ENCODE measurements at places on chromosomes 5 and 9.
A peak's percentile ranks its signal among the peaks of the same experiment; 100 is the strongest.

- DNase-seq, result no peak
Measured at GRCh38 chr5:88049156-88049555, 219.5 kb downstream of the TMEM161B start.

DNA sequence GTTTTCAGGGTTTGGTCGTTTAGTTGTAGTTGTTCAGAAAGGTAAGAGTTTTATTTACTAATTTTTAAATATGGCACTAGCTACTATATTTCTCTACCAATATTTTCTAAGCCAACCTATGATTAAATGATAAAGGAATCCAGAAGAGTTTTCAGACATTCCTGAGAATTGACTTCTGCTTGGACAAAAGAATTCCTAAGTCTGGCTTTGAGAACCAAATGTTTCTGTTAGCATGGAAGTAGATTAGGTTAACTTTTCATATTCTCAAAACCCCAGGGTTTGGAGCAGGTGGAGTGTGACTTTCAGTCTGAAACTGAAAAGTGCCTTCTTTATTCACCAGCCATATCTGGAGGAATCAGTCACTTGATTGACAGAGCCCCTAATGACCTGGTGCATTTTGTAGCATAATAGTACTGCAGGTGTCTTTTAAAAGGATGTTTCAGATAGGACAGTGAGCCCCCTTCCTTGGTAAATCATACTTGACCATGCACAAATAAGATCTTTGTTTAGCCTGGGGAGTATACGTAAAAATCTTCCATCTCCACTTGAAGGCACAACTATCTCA is 457.0 kb upstream of the ZNF462 start:
- DNase-seq, result peak; percentile 8

DNA sequence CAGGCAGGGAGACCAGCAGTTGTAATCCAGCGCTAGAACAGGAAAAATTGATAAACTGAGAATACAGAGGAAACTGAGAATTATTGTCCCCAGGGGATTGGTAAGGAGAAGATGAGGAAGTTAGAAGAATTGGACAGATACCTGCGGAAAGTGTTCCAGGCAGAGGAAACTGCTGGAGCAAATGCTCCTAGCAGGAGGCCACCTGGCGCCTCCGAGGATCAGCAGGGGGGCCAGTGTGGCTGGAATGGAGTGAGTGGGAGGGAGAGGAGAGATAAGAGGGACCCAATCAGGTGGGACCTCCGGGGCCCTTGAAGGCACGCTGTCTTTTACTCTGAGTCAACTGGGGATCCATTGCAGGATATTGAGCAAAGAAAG is 695 bp upstream of the ANXA6 start:
- DNase-seq, result no peak

- DNase-seq, result no peak
Measured at GRCh38 chr5:131460867-131461572, 174.0 kb downstream of the RAPGEF6 start.

DNA sequence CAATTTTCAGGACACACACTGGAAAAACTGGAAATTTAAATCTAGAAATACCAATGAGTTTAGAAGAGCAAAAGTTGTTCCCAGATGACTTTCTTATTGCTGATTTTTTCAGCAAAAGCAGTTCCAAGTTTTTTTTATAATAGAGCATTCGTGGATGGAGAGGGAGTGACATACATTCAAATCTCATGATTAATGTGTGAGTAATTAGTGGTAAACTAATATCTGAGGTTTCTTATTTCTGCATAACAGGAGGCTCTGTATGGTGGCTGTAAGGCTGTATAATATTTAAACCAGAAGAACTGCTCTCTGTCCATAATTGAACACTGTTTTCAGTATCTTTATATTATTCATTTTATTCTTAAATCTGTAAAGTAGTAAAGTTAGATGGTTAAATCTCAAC is 25.8 kb downstream of the LYSMD3 start:
- DNase-seq, result peak; percentile 59

DNA sequence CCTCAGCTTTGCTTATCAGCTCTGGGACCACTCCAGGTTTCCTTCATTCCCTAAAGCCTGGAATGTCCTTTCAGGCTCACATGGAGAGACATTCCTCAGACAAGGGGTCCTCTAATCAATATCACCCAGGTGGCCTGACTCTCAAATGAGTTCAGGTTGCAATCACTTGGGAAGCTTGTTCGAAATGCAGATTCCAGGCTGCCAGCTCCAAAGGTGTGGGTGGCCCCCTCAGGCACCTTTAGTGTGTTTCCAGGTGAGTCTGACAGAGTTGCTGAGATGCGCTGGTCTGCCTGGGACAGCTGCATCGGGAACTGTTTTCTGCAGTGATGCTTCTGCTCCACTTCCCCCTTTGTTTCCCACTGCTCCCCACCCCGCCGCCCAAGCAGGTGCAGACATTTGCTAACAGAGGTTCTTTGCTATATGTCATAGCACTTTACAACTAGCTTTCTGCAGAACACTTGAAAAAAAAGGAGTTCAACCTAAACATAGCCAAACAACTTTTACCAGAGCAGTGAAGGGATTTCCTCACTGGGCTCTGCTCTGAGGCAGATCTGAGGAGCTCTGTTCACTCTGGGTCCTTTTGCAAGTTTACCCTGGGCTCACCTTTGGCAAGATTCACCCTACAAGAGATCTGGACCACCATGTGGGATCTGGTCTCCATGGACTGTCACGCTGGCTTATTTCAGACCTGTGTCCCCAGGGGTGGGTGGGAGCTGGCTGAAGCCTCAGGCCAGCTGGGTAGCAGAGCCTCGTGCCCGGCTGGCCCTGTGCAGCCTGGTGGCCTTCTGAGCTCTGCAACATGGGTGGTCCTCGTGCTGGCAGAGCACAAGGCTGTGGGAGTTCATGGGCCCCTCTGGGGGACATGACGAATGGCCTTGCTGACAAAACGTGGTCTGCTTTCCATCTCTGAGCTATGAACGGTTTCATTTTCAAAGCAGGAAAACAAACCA is 539.6 kb downstream of the CCDC171 start:
- no peak for DNase-seq

DNA sequence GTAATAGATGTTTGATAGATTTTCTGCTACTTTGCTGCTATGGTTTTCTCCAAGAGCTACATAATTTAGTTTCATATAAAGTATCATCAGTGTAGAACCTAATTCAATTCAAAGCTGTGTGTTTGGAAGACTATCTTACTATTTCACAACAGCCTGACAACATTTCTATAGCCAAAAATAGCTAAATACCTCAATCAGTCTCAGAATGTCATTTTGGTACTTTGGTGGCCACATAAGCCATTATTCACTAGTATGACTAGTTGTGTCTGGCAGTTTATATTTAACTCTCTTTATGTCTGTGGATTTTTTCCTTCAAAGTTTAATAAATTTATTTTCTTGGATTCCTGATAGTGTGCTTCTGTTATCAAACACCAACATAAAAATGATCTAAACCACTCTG is 35.1 kb upstream of the CCDC152 start:
- DNase-seq, result no peak

- DNase-seq, result no peak
Measured at GRCh38 chr5:178426326-178427130, 163.7 kb downstream of the COL23A1 start.

- DNase-seq, result no peak
Measured at GRCh38 chr9:131271506-131271931, 4.8 kb downstream of the FAM78A start.

DNA sequence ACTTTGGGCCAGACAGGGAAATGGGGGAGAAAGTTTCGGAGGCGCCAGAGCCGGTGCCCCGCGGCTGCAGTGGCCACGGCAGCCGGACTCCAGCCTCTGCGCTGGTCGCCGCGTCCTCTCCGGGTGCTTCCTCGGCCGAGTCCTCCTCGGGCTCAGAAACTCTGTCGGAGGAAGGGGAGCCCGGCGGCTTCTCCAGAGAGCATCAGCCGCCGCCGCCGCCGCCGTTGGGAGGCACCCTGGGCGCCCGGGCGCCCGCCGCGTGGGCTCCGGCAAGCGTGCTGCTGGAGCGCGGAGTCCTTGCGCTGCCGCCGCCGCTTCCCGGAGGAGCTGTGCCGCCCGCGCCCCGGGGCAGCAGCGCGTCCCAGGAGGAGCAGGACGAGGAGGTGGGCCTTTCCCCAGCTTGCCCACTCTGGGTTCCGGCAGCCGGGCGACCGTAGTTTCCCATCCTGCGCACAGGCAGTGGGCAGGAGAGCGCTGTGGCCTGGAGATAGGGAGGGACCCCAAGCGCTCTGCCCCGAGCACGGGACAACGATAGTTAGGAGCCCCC is 516 bp downstream of the MAST4 start:
- peak; percentile 17 for DNase-seq

- DNase-seq, result no peak
Measured at GRCh38 chr9:107952773-107953172, 463.2 kb upstream of the KLF4 start.

GRCh38 chr5:173640156-173640804 is 23.8 kb upstream of the BOD1 start:
- DNase-seq, result peak; percentile 22

DNA sequence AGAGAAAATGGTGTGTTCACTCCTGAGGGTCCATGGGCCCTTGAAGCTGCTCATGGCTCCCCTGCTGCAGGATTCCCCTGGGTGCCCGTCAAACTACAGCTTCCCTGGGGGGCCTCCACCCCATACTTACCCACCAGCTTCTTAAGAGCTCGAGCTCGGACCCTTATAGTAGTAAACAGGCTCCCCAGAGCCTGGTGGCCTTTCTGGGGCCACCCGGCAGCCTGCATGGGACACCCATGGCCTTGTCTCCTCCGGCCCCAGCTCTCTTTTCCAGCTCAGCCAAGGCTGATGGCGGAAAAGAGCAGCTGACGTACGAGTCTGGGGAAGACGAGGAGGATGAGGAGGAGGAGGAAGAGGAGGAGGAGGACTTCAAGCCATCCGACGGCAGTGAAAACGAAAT is 4.2 kb upstream of the CEL start:
- DNase-seq, result no peak

- peak; percentile 36 for DNase-seq
Measured at GRCh38 chr5:38905516-38905915, 59.7 kb downstream of the OSMR start.

DNA sequence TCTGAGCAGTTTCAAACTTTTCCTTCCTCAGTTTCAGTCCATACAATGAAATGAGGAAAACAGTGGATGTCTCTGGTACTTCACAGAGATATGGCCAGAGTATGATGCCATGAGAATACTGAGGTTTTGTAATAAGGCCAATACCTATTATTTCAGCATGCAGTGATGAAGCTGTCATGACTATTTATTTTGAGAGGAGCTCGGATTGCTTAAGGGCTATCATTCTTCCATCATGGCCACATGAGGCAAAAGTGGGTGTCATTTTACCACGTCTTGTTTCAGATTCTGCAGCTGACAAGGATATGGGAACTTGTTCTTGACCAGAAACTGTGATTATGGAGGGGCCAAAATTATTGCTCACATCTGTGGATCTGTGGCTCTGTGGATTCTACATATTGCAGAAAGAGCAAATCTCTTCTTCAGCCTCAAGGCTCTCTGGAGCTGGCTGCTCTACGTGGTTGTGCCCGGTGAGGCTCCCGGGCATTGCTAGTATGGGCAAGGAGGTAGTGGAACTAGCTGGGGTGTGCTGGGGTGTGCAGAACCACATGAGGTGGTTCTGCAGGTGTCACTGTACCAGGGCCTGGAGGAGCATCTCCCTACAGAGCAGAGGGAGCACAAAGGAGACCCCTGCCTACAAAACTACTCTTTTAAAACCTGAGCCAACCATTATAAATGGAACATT is 180.3 kb downstream of the SEMA6A start:
- DNase-seq, result no peak

DNA sequence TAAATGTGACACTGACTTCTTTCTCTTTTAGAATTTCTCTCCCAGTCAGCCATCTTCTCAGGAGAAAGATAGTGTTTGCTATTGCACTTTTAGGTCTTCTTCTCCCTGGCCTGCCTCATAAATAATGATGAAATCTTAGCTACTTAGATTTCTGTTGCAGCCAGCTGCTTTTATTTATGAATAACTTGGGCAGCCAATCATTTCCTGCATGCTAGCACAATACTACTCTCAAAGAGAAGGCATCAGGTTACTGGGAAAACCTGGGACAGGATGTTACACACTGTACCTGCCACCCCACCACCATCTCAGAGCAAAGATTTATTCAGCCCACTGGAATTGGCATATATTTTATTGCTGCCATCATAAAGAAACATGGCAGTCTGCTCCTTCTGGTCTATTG is 266.6 kb downstream of the PRELID2 start:
- peak; percentile 21 for DNase-seq

DNA sequence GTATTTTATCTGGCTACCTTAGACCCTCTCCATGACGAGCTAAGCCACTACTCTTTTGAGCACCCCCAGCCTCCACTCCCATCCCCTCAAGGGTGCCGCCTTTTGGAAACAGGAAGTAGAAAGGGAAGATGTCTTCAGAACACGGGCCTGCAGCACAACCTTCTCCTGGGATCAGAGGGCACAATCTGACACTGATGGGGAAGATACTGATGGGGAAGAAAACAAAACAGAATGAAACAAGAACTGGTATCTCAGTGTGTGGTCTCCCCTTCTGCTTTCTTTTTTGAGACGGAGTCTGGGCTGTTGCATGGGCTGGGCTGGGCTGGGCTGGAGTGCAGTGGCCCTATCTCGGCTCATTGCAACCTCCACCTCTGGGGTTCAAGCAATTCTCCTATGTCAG is 539.7 kb upstream of the DAP start:
- no peak for DNase-seq

DNA sequence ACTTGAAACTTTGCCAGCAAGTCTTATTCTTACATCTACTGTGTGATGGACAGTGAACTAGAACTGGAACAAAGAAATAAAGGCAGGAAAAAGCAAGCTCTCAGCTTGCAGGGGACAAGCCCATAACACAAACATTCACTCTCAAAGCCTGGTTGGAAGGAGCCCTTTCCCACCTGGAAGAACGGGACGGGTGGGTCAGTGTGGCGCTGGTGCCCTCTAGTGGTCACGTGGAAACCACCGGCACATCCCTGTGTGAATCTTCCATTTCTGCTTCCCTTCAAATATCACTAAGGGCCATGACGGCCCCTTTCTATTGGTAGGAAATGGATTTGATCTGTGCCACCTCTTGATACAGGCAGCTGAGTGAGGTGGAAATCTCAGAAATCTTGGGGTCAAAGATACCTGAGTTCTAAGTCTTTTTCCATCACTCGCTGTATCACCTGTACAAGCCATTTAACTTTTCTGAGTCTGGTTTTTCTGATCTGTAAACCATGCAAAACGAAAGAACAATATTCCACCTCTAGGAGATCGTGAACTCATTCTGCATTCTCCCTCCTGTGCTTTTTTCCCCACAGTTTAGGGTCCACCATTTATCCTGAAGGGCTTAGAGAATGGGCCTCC is 211.6 kb downstream of the MSX2 start:
- DNase-seq, result peak; percentile 47

GRCh38 chr5:95620870-95621838 is 1.3 kb downstream of the GPR150 start:
- peak; percentile 33 for DNase-seq

- no peak for DNase-seq
Measured at GRCh38 chr9:107975426-107976010, 485.9 kb upstream of the KLF4 start.

Data from ELR (cell line).